Esophagus squamous epithelium (tissue), 5 donors: ENCODE measurements at places on chromosomes 12 and 14.

DNA sequence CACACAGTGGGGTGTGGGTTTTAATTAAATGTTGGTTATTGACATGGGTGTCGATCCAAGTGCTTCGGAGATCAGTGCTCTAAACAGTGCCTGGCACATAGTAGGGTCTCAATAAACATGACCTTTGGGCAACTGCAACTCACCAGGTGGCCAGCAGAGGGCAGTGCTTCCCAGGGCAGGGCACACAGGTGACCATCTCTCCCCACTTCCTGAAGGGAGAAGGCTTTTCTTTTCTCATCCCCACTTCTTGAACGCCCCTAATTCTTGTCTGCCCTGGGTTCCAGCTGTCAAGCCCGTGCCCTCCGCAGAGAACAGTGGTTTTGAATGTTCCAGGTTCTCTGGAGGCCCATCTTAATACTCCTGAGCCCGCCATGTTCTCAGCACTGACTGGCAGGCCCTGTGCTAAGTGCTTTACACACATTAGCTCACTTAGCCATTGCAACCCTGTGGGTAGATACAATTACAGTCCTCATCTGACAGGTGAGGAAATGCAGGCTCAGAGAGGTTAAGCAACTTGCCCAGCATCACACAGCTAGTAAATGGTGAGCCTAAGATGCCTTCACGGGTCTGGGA is 16.3 kb downstream of the RAPGEF3 start:
- DNase-seq = no peak

- DNase-seq = no peak
These were observed 2.6 kb downstream of the LTB4R start for GRCh38 chr14:24313913-24314312.

DNA sequence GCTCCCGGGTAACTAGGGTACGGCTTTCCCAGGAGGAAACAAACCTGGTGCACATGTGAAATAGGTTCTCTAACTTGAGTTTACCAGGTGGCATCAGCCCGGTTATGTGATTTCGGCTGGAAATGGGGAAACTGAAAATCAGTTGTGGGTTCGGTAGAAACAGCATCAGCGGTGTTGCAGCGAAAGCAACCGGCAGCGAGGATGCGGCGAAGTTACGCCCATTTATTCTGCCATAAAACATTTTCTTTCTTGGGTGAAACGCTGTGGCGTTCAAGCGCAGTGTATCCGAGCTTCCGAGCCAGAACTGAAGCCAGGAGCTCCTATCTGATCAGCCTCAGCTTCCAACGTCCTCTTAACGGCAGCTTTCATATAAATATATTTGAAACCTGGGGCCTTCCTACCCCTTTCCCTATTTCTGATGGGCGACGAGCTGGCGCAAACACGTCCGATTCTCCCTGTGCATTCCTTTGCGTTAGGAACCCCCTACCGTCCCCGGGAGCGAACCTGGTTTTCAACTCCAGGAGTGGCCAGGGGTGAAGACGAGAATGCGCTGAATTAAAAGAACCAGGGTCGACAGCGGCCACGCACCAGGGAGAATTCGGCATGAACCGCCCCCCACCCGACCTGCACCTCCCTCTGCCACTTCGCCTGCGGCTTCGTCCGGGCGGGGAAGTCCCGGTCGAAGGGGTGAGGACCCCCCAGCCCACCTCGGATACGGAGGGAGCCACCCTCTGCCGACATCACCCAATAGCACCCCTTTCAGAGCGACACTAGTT is 1.6 kb downstream of the DPF3 start:
- DNase-seq = no peak

- DNase-seq = no peak
These were observed 432.9 kb downstream of the ZFP36L1 start for GRCh38 chr14:68359837-68360552.

DNA sequence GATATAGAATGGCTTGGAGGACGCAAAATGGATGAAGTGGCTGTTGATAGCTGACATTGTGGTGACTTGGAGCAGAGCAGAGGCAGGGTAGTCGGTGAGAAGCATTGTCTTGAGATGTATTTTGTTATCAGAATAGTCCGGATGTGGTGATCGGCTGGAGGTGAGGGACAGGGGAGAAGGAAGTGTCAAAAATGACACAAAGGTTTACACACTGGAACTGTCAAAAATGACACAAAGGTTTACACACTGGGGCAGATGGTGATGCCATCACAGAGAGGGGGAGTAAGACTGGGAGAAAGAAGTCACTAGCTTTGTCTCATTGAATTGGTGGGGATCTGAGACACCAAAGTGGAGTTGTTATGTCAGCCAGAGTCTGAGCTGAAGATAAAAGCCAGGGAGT is 30.1 kb downstream of the CDKL1 start:
- DNase-seq = no peak

DNA sequence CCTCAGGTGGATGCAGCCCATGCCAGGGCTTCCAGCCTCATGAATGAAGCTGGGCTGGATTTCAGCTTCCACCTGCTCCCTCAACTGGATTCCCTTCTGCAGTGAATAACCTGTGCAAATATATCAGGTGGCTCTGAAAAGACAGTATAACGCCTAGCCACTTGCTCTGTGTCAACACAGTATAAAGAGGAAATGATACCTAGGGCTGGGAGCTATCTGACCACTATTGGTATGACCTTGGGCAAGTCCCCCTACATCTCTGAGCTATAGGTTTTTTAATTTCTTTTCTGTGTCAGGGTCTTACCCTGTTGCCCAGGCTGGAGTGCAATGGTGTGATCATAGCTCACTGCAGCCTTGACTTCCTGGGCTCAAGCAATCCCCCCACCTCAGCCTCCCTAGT is 19.8 kb downstream of the ISM2 start:
- DNase-seq = no peak

GRCh38 chr12:117857632-117858612 is 110.9 kb downstream of the KSR2 start:
- no peak for DNase-seq

DNA sequence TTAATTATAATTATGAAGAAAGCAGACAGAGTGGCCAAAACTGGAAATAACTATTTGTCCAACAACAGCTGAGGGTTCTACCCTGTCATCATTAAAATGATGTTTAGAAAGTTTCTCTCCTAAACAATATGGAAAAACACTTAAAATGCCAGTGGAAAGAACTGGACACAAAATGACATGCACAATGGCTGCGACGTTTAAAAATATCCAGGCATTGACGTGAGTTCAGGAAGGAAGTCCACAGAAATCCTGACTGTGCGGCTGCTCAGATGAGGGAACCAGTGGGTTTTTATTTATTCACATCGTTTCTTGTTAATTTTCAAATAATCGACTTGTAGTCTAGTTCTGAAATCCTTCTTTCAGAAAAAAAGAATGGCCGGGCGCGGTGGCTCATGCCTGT is 58.3 kb downstream of the CCNK start:
- no peak for DNase-seq

- DNase-seq = no peak
These were observed 115.9 kb upstream of the TMPO start for GRCh38 chr12:98399532-98399931.

- DNase-seq = no peak
These were observed 36.5 kb downstream of the LRIG3 start for GRCh38 chr12:58883576-58884334.

GRCh38 chr12:105078712-105079570 is 5.3 kb downstream of the ALDH1L2 start:
- no peak for DNase-seq

DNA sequence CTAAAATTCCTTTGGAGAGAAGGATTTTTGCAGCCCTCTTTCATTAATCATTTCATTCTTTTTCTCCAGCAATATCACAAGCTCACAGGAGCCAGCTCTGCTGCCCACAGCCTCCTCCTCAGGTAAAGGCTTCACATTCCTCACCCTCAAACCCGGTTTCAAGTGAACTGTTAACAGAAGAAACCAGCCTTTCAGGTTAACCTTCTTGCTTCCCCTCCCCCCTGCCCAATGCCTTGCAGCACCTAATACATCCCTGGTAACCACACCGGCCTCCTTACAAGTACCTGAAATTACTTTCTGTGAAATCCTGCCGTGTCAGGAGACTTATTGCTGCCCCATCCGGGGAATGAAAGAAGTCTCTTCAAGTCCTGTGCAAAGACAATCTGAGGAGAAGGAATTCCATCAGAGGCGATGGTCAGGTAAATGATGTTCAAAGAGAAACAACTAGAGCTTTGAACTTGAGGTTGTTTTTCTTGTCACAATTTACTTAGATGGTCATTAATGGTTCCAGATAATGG is 111.2 kb downstream of the MYRFL start:
- DNase-seq = no peak

DNA sequence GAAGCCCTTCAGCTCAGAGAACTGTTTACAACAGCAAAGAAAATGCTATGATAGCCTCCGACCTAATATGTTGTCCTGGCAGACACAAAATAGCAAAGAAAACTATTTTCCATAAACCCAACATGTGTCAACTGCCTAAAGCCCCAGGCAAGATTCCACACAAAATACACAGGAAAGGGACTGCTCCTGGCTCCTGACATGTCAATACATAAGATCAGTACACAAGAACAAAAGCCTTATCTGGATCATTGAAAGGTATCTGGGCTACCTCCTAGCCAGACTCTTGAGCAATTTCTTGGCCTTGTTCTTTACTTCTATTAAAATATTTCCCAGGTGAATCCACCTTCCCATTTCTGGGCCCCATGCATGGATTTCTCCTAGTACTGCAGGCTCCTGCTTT is 242.3 kb upstream of the GRIP1 start:
- DNase-seq = no peak

GRCh38 chr12:1199700-1200099 is 208.7 kb downstream of the ERC1 start:
- DNase-seq = no peak

DNA sequence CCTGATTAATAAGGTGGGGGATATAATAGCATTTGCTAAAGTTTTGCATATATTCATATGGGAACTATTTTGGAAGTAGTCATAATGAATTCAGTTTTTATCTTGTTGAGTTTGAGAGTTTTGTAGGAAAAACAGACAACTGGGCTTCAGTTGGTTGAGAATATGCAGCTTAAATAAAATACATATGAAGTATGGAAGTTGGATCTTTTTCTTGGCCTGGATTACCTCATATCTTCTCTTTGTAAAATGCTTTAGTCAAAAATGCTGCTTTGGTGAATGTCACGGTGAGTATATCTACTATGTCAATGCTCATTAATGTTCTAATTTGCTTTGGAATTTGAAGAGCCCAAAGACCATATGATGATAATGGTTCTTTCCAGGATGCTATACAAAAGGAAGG is 552.2 kb upstream of the LMO3 start:
- DNase-seq = no peak

- no peak for DNase-seq
These were observed 7.9 kb downstream of the IFFO1 start for GRCh38 chr12:6547987-6548386.

- no peak for DNase-seq
These were observed 3.4 kb downstream of the TXNRD1 start for GRCh38 chr12:104218935-104219334.

GRCh38 chr12:1873531-1874510 is 44.6 kb downstream of the CACNA2D4 start:
- no peak for DNase-seq

- no peak for DNase-seq
These were observed 179.8 kb upstream of the GZMB start for GRCh38 chr14:24813819-24814259.

DNA sequence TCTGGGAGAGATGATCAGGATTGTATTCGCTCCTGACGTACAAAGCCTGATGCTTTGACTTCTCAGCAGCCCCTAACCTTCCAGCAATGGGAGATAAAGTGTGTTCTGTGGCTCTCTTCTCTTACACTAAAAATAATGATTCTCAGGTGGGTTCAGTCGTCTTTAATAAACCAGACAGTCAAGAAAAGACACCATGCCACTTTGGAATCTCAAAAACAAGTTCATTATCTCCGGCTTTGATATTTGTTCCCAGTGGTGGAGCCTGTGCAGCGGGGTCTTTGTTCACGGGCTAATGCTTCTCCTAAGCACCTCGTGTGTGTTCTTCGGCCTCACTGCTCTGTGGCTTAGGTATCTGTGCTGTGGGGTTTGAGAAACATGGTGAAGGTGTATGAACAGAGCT is 1.6 kb downstream of the ACVR1B start:
- no peak for DNase-seq

- no peak for DNase-seq
These were observed 25.7 kb downstream of the TUNAR start for GRCh38 chr14:95902273-95902826.

DNA sequence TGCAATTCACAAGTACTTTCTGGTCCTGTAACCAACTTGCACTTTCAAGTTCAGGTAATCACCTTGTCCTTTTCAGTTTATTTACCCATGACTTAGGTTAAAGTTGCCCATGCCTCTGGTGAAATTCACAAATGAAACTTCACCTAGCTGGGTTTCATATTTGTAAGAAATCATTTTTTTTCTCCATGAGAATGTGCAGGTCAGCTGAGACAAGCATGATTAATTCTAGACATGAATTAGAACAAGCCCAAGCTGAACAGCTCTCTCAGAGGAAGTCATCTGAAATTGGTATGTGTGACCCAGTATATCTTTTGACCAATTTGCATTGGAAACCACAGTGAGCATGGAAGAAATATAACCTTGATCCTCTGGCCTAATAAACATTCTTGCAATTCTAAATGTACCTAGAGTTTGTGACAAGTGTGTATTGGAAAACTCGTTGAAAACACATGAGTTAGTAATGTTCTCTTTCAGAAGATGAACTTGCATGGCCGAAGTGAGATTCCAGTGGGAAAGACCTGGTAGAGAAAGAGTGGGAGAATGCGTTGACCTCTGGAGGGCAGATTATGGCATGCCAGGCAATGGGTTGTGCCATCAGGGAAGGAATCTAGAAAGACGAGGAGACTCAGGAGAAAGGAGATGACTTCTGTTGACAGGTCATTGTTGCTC is 486.5 kb downstream of the ZFP36L1 start:
- no peak for DNase-seq

DNA sequence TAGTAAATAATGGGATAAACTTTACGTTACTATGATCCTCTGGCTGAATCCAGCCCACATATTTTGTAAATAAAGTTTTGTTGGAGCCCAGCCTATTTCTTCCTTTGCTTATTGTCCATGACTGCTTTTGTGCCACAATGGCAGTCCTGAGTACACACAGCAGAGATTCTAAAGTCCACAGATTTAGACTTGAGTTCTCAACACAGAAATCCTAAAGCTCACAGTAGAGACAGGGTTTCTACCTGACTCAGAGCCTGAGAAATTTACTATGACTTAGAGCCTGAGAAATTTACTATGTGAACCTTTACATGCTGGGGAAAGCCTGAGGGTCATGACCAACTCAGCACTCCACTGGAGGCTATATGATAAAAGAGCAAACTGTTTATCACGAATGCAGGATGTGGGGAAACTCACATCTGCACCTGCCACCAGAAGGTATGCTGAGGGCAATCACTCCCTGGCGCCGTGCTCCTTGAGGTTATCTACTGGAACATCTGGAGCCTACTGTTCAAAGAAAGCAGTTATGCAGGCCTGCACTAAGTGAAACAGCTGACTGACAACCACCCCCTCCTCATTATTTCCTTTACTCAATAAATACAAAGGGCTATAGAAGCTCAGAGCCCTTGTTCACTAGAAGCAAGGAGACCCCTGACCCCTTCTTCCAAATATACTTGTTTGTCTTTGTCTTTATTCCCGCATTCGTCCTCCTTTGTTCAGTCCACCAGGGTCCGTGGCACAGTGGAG is 52.6 kb upstream of the BICD1 start:
- DNase-seq = no peak

GRCh38 chr14:79016828-79017505 is 846.8 kb downstream of the NRXN3 start:
- no peak for DNase-seq
